A172 (cell line): ENCODE measurements at places on chromosomes 4 and X.

- DNase-seq, result no peak
Observed at GRCh38 chr4:17552427-17552826, 24.6 kb upstream of the LAP3 start.

DNA sequence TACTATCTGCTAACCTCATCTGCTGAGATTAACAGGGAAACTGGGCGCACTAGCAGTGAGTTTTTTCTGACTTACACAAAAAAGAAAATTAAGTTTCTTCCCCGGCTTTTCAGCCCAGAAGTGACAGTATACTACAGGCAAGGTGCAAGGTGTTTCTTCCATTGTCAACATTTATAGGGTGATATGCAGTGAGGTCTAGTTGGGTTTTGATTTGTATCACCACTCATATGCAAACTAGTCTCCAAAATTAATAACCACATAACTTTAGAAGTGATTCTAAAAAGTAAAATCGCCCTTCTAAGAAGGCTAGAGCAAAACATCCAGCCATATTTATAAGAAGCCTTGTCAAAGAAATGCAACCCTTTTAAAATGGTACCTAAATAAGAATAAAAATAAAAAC lies 640.1 kb downstream of the ARAP2 start:
- DNase-seq, result no peak

DNA sequence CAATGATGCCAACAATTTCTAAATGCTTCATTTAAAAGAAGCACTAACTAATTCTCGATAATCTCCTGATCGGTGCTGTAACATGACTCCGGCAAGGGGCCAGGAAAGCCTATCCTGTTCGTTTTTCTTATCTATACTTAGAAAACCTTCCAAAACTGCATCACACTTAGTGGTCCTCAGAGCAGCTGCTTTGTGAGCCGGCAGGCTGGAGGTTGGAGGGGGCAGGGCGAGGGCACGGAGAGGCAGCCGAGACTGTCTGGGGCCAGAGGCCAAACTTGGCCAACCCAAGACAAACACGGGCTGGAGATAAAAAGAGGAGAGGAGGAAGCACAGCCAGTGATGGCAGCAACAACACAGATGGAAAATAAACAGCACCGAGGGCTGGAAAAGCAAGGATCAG lies 455.7 kb downstream of the BCOR start:
- DNase-seq, result no peak

DNA sequence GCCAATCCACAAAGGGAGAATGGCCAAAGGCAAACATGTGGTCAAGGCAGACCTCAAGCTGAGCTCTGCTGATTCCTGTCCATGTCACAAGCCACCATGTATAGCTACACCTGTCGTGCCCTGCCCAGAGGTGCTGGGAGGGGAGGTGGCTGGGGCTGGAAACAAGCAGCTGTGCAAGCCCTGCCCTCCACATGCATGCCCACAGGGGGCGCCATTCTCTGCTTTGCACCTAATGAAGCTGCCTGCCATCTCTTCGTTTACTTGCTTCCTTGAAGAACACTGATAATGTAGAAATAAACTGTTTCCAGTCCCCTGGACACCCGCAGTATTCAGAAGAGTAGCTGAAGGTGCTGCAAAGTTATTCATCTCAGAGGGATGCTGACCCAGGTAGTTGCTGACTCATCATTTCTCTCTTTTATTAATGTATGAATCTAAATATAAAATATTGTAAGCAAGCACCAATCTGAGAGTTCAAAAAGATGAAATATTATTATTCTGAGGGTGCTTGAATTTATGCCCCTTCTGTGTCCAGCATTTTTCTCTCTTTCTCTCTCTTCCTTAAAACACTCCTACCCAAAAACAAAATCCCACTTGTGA lies 278.6 kb downstream of the ADGRA3 start:
- DNase-seq, result peak; percentile 39

DNA sequence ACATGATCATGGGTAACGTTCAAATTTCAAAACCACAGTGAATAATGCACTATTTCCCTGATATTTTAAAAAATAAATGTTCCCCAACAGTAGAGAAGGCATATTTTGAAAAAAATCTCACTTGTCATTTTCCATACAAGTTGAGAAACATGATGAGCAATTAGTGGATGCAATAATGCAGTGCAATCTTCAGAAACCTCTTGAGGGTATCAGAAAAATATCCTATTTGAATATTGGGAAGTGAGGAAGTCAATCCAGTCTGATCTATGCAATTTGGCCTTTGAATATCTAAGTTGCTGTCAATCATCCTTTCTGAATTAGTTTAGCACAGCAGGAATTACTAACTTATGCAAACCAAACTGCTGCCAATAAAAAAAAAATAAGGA lies 776.8 kb downstream of the PCDH18 start:
- DNase-seq, result no peak

DNA sequence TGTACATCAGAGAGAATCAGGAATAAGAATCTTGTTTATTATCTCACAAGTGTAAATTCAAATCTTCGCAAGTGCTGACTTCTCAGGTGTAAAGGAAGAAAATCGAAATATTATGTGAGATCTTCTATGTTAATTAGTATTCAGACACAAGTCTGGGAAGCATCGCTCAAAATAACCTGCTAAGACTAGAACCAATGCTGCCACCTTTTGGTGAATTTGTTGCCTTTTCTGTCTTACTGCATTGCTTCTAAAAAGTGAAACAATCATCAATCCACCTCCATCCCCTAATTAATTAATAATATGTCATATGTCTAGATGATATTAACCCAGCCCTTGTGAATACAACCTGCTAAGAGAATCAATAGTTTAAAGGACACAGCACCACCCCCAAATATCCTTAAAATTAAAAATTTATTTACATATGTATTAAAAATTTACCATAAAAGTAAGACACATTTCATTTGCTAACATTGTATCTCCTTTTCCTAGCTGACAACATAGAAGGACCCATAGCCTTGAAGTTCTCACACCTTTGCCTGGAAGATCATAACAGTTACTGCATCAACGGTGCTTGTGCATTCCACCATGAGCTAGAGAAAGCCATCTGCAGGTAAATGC lies 3.5 kb downstream of the EPGN start:
- peak; percentile 54 for DNase-seq

- no peak for DNase-seq
Observed at GRCh38 chr4:132266374-132266773, 882.7 kb upstream of the PCDH10 start.

- DNase-seq, result no peak
Observed at GRCh38 chrX:50705042-50705441, 109.0 kb downstream of the SHROOM4 start.

- peak; percentile 15 for DNase-seq
Observed at GRCh38 chr4:56575820-56576429, 70.3 kb downstream of the ARL9 start.

DNA sequence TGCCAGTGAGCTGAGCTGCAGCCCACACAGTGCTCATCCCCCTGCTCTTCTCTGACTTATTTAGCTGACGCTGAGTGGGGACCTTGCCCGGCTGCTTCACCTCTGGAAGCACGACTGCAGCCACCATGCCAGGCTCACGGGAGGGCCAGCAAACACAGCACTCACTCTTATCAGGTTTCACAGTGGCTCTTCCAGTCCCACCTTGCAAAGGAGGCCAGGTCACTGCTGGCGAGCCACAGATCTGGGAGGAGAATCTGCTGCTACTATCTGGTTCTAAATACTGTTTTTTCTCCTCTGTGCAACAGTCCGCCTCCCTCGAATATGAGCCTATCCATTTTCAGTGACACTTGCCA lies 6.7 kb upstream of the SPON2 start:
- DNase-seq, result no peak

DNA sequence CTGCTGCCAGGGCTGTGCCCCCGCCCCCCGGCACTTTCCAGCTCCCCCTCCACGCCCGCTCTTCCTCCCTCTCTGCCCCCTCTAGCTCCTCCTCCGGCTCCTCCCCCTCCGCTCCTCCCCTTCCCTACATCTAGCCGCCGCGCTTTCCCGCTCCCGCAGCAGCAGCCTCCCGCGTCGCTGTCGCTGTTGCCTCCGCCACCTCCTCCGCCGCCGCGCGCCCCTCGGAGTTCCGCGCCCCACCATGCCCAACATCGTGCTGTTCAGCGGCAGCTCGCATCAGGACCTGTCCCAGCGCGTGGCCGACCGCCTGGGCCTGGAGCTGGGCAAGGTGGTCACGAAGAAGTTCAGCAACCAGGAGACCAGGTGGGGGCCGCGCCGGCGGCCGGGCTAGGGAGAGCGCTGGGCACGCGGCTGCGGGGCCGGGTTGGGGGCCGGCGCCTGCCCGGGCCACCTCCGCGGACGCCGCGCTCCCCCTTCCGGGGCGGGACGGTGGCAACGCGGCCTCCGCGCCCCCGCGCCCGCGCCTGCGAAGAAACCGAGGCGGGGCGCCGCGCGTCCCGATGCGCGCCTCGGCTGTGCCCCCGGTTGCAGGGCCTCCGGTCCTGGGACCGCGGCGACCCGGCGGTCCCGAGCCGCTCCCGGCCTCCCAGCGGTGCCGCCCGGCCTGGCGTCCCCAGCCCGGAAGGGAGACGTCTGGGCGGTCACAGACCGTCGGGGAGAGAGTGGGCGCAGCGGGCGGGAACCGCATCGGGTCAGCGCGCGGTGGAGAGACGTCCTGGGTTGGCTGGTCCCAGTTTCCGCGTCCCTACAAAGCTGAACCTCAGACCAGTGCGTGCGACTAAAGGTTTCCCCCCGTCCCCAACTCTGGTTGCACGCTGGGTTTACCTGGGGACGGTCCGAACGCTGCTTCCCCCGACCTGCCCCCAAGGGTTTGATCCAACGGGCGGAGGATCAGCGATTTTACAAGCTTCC lies at the start of gene PRPS2:
PRPS2 (plus strand) TSS at position 156 of the 972 bp plus-strand sequence; CDS start at position 242, 86 bp downstream.
- DNase-seq, result peak; percentile 49

- DNase-seq, result no peak
Observed at GRCh38 chr4:128346054-128346716, 58.6 kb upstream of the PGRMC2 start.

DNA sequence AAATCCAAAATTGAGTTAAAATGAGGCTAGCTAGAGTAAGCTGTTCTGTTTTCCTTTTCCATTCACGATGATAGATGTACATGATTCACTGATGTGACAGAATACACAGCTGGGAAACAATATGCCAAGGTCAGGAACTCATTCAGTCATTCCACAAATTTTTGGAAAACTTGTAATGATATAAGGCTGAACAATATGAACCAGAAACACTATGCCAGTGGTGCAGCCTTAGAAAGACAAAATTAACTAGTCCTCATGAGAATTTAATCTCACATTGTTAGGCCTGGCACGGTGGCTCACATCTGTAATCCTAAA lies 50.0 kb upstream of the NDST3 start:
- DNase-seq, result no peak

DNA sequence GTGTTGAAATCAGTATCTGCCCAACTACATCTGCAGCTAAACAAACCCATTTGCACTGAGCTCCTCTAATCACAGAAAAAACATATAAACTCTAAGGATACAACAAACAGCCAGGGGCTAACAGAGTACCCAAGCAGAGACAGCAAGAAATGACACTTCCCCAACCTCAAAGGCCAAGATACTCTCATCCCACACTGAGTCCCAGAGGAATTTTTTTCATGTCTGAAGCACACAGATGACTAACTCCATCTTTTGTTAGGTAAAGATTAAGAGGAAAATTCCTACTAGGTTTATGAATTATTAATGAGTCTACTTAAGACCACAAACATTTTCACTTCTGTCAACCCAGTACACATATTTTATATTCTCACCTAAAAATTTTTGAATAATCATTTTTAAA lies 31.6 kb downstream of the SEPSECS start:
- no peak for DNase-seq

GRCh38 chr4:120055795-120056194 lies 10.9 kb downstream of the MAD2L1 start:
- DNase-seq, result no peak

DNA sequence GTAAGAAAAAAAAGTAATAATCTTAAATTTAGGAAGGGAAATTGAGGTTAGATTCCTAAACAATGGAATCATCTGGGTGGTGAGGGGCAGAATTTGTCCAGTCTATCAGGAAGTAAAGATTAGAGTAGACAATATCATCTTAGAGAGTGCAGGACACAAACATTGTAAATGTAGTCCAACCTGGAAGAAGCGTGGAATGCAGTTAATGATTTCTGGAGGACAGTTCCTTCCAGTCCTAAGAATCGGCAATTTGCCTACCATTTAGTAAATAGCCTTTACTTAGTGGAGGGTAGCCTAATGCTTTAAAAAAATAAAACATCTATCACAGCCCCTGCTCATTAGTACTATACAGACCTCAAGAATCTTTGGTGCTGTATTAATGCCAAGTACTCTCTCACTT lies 147.5 kb upstream of the TTC29 start:
- no peak for DNase-seq

- DNase-seq, result peak; percentile 11
Observed at GRCh38 chr4:150212927-150213326, 134.7 kb downstream of the DCLK2 start.

- no peak for DNase-seq
Observed at GRCh38 chr4:36255577-36255976, 11.3 kb upstream of the ARAP2 start.

DNA sequence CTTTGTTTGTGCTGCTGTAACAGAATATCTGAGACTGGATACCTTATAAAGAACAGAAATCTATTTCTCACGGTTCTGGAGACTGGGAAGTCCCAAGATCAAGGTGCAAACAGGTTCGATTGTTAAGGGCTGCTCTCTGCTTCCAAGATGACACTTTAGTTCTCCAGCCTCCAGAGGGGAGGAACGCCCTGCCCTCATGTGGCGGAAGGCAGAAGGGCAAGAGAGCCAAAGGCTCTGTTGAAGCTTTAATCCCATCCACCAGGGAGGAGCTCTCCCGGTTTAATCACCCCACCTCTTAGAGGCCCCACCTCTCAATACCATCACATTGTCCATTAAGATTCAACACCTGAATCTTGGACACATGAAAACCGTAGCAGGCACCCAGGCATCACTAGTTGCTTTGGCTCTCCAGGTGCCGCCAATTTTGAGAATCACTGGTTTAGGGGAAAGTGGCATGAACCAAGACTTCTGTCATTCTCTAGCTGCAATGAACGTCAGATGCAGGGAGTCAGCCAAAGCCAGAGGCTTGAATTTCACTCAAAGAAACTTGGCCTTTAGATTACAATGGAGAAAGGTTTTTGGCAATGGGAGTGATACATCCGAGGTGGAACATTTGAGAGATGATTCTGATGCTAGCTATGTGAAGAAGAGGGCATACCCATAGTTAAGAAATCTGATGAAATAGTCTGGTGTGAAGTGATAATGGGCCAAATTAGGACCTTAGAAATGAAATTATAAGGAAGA lies 15.7 kb downstream of the FHL1 start:
- peak; percentile 10 for DNase-seq

GRCh38 chr4:18881556-18881955 lies 860.0 kb upstream of the LCORL start:
- DNase-seq, result no peak

GRCh38 chr4:77240469-77241066 lies 83.6 kb downstream of the CCNG2 start:
- DNase-seq, result peak; percentile 28

GRCh38 chrX:20729416-20729815 lies 462.7 kb upstream of the RPS6KA3 start:
- no peak for DNase-seq

- no peak for DNase-seq
Observed at GRCh38 chr4:135201081-135201480, 999.5 kb upstream of the PABPC4L start.

DNA sequence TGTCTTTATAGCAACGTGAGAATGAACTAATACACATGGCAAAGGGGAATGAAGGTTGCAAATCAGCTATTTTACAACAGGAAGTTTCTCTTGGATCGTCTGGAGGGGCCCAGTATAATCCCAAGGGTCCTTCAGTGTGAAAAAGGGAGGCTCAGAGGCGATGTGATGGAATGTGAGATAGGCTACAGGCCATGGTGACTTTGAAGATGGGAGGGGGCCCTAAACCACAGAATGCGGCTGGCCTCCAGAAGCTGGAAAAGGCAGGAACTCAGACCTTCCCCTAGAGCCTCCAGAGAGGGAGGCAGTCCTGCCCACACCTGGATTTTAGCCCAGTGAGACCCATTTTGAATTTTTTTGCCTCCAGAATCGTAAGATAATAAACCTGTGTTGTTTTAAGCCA lies 69.4 kb upstream of the PGM2 start:
- no peak for DNase-seq
